Ecto neural progenitor cell (in vitro differentiated cells): ENCODE measurements at places on chromosomes 13 and 19.

- no peak for DNase-seq
Measured at GRCh38 chr13:65638572-65639168, 1591.5 kb downstream of the PCDH9 start.

DNA sequence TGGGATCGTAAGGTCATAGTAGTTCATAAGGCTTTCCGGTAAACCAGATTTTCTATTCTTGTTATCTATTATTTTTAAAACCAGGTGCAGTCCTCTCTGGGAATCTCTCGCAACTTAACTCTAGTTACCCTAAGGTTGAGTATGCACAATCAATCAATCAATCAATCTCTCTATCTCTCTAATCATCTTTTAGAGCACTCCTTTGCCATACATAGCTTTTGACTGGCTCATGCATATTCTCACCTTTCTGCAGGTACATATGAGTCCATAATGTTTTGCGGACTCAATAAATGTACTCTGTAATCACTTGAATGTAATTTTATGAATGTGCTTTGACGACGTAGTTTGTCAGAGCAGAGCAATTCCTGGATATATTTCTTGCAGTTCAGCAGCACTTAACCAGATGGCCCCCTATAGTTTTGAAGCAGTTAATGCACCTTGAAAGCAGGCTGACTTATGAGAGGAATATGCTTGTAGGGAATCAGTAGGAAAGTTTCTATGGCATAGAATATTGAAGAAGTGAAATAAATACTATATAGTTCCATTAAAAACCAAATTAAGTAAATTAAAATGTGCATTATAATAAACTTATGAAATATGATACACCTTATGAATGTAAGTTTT lies 524.7 kb downstream of the GPC5 start:
- DNase-seq = no peak

DNA sequence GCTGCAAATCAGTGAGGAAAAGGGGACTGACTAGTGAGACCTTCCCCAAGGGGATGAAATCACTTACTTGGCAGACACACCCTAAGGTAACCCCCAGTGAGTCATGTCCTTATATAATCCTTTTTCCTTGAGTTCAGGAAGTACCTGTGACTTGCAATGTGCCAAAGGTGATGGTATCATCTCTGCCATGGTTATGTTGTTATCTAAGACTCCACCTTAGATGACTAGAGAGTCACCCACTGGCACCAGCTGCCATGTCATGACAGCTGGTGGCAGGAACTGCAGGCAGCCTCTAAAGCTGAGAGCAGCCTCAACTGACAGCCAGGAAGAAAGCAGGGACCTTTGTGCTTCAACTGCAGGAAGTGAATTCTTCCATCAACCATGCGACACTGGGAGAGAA lies 12.5 kb downstream of the PBX4 start:
- no peak for DNase-seq

DNA sequence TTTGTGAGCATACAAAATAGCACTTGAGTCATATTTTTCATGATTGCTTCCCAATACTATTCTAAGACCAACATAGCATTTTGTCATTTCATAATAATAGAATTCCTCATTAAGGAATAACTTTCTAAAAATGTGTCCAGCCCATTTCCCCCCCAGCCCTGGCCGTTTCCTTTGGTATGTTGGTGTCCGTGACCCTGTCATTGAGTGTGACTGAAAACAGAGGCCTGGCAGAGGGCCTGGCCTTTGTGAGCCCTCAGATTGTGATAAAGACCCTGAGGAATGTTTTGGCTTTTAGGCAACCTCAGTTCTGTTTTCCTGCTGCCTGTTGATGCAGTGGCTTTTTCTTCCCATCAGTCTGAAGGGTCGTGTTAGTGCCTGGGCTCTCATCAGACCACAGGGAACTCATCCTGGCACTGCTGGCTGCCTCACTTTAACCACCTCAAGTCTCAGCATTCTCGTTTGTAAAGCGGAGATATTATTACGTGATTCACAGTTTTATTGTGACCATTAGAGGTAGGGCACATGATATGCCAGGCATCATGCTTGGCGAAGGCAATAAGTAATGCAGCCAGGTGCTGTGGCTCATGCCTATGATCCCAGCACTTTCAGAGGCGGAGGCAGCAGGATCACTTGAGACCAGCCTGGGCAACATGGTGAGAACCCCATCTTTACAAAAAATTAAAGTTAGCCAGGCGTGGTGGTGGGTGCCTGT lies 13.8 kb downstream of the SPINT2 start:
- DNase-seq = no peak

DNA sequence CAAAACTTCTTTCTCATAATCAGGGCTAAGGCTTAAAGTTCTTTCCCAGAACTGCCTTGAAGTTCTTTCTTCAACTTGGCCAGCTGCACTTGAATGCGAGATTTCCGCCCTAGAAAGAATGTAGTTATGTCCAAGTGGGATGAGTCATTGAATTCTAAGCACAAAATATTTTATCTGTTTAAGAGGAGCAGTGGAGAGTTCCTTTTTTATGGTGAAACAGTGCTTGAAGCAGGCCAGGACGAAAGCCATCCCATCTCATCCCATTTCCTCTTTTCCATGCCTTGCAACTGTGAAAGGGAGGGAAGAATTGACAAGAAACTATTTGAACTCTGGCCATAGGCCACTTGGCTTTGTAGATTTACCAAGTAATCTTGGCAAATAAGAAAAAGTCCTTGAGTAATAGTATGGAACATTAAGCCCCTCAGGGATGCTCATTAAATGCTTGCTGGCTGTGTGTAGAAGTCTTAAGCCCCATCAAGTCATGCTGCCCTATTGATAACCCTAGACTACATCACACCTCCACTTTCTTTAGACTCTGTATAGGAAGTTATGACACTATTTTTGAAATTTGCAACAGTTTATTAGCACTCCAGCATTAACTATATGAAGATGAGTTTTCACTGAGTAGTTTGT lies 174.5 kb downstream of the KCTD12 start:
- DNase-seq = no peak

DNA sequence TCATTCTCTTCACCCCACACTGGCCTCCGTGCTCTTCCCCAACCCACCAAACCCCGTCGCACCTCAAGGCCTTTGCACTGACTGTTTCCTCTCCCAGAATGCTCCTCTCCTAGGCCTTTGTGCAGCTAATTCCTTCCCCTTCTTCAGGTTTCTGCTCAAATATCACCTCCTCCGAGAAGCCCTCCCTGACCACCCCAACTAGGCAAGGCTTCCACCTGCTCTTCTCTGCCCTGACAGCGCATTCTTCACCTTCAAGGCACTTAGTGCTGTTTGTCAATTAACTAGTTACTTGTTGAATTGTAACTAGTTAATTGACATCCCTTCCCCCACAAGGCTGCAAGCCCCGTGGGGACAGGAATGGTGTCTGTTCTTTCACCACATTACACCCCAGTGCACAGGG lies 7.8 kb upstream of the NCCRP1 start:
- DNase-seq = no peak

DNA sequence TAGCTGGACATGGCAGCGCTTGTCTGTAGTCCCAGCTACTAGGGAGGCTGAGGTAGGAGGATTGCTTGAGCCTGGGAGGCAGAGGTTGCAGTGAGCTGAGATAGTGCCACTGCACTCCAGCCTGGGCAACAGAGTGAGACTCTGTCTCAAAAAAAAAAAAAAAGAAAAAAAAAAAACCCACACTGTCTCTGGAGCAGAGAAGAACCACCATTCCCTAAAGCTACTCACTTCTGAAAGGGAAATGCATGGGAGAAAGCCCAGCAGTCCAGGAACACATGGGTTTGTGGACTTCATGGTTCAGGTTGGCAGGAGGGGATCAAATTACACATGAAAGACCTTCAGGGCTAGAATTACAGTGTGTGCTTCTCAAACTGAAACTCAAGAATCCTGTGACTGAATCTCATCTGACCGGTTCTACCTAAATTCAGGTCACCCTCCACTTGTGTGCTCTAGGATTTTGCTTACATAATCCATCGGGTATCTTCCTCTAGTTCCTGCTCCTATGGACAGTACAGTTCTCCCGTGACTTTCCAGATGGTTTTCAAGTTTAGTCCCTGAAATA lies 30.2 kb upstream of the CPB2 start:
- DNase-seq = no peak

DNA sequence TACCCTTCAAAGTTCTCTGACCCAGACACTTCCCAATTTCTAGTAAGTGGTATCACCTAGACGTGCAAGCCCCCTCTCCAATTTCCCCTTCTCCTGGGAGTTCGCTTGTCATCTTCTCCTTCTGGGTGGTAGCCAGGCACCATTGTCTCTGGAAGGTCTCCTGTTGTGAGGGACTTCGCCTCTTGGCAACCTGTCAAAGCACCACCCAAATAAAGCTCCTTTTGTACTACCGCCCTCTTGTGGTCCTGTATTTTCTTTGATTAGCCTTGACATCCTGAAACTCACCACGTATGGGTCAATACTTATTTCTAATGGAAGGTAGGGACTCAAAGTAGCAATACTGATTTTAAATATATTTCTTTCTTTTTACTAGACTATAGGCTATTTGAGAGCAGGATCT lies 8.2 kb downstream of the GPC5 start:
- peak; percentile 55 for DNase-seq

GRCh38 chr13:75505327-75505726 lies 23.4 kb upstream of the TBC1D4 start:
- DNase-seq = no peak

DNA sequence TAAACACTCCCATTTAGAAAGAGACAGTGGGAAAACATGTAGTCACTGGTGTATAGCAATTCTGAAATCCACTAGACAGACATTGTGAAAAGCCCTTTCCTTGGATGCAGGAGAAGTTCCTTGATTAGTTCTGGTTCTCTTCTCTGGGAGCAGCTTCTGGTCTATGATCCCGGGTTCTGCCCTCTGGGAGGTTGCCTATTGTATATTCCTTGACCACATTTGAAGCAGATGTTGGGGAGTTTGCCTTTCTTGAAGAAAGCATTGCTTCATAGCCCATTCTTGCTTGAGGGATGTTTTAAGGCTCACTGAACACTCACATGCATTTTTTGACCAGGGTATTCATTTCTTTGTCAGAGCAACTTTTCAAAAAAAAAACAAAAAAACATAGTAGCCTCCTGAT lies 211.9 kb downstream of the NDFIP2 start:
- no peak for DNase-seq

- peak; percentile 83 for DNase-seq
Measured at GRCh38 chr19:1690699-1691307, 38.4 kb upstream of the TCF3 start.

DNA sequence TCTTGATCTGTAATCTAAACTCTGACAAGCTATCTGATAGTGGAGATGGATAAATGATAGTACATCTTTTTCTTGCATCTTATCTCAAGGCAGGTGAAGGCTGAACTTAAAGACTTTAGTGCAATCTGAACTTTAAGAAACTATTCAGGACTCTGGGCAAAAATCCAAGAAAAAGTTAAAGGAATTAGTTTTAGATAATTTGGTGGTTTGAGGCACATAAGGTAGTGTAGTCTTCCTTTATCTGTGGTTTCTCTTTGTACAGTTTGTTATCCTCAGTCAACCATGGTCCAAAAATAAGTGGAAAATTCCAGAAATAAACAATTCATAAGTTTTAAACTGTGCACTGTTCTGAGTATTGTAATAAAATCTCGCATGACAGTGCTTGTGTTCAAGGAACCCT lies 172.9 kb downstream of the UGGT2 start:
- DNase-seq = no peak

DNA sequence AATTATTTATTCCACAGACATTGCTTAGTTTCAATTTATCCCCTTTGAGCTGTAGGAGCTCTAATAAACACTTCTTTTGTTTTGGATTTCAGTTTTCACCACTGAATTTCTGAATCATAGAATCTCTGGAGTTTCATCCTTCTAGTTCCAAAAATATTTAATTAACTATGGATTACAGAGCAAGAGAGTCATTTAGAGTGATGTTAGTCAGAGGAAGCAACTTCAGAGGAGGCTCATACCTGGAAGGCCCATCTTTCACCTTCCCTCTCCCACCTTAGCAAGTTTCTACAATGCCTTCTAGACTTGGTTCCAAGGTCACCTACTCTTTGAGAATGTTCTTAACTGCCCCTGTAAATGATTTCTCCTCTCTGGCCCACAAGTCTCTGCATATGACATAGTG lies 353.2 kb downstream of the SPRY2 start:
- no peak for DNase-seq

DNA sequence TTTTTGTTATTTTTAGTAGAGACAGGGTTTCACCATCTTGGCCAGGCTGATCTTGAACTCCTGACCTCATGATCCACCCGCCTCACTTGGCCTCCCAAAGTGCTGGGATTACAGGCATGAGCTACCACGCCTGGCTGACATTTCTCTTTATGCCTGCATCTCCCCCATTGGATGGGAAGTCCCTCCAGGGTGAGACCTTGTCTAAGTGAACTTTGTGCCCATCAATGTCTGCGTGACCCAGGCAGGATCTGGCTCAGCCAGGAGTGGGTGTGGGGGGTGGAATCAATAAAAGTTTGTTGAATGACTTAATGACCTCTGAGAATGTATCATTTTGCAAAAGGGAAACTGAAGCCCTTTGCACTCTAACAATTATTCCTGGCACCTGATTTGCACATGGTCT lies 1.8 kb upstream of the ARRDC5 start:
- DNase-seq = no peak

DNA sequence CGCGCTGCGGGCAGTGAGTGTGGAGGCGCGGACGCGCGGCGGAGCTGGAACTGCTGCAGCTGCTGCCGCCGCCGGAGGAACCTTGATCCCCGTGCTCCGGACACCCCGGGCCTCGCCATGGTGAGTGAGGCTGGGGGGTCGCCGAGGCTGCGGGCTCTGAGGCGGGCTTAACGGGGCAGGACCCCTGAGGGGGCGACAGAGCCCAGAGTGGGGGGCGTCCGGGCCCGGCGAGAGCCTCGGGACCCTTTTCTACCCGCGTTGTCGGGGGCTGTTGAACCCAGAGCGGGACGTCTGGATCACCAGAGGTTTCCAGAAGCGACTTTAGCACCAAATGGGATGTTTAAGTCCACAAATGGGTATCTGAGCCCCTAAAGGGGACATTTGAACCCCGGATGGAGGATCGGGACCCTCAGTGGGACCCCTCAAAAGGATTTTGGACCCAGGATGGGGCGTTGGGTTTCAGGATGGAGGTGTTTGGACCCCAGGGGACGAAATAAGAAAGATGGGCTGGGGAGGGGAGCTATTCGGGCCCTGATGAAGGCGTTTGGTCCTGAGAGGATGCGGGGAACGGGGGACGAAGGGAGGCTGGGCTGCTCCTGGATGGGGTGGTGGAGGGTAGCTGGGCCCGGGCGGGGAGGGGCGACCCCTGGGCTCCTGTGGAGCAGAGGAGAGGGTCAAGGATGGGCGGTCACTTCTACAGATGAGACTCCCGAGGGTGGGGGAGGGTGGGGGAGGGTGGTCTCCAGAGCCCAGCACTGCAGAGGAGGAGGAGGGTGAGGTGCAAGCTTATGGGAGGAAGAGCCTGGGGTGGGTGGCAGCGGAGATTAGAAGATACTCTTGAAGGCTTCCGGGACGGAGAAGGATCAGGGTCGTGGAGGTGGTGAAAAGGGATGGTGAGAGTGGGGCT lies at the start of gene CALM3:
CALM3 (plus strand) TSS at position 13 of the 907 bp plus-strand sequence; CDS start at position 118, 105 bp downstream.
- no peak for DNase-seq

- no peak for DNase-seq
Measured at GRCh38 chr19:38713227-38713649, 31.0 kb downstream of the CAPN12 start.

GRCh38 chr13:94956417-94957110 lies 244.2 kb upstream of the SOX21 start:
- DNase-seq = no peak

- DNase-seq = peak; percentile 74
Measured at GRCh38 chr19:4233282-4233853, 4.0 kb downstream of the EBI3 start.
